Activated T-cell treated with anti-CD3 and anti-CD28 coated beads for 48 hours (primary cell): ENCODE measurements at places on chromosomes 2 and 18.

DNA sequence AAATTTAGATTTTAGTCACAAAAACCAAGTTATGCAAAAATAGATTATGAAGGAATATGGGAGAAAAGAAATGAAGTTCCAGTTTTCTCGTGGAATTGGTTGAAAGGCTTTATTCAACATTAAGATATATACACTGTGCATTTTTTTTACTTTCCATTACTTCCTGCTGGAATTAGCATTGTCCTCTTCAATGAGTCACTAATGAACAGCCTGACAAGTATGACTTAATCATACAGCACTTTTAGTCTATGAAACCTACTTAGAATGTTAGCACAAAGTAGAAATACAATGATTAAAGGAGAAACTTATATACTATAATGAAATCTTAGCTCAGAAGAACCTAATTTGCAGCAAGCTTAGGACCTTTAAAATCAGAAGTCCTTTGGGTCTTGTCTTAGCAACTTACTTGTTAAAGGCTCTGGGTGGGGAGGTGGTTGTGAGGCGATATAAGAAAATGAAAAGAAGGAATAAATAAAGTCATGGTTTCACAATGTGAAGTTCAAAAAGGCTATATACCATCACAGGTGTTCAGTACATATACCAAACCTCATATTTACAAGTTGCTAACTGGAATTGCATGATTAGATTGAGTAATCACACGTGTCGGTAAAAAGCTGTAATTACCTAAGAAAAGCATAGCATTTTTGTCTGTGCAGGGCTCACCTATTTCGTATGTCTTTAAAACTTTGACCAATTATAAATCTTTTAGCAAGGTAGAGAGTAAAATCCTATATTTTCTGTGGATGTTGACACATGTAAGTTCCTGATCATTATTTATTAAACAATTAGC is 236.8 kb downstream of the CAMKMT start:
- no peak for DNase-seq

DNA sequence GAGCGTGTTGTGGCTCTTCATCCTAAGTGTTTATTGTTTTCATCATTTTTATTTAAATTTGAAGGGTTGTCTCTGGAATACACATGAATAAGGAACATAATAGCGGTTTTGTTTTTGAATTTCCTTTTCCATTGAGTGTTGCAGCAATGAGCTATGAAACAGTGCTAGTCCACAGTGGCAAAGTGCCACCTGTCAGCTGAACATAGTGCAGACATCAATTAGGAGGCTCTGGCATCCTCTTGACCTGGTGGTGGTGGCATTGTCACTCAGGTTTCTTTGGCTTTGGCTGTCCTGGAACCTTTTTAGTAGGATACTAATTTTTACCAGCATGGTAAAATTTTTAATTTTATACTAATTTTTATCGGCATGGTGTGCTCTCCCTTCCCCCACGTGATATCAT is 63.2 kb downstream of the UGGT1 start:
- DNase-seq: no peak

GRCh38 chr18:24734058-24734457 is 273.6 kb downstream of the HRH4 start:
- no peak for DNase-seq

- no peak for DNase-seq
These were observed 289.7 kb downstream of the MYT1L start for GRCh38 chr2:2041256-2041824.

- no peak for DNase-seq
These were observed 363.8 kb upstream of the TRIB2 start for GRCh38 chr2:12352889-12353288.

DNA sequence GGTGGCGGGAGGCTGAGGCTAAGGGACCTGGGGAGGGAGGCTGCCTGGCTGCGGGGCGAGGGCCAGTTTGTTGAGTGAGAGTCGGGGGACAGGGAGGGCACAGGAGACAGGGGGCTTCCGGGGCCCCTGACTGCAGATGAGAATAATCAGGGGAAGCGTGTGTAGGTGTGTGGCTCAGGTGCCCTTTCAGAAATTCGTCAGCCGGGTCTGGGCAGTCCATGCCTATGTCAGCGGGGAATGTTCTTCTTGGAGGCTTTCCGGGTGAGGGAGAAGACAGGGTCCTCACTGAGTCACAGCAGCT is 52.3 kb upstream of the OTOF start:
- no peak for DNase-seq

DNA sequence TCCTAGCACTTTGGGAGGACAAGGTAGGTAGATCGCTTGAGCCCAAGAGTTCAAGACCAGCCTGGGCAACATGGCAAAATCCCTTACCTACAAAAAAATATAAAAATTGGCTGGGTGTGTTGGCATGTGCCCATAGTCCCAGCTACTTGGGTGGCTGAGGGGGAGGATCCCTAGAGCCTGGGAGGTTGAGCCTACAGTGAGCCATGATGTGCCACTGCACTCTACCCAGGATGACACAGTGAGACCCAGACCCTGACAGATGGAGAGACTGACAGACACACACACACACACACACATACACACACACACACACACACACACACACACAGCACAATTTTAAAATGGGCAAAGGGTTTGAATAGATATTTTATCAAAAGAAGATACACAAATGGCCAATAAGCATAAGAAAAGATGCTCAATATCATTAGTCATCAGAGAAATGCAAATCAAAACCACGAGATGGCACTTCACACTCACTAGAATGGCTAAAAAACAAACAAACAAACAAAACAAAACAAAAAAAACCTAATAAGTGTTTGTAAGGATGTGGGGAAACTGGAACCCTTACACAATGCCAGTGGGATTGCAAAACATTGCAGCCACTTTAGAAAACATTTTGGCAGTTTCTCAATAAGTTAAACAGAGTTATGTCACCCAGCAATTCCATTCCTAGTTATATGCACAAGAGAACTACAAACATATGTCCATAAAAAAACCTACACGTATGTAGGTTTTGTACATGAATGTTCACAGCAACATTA is 42.3 kb downstream of the BAZ2B start:
- no peak for DNase-seq

GRCh38 chr2:29295845-29296244 is 180.6 kb downstream of the CLIP4 start:
- no peak for DNase-seq

- no peak for DNase-seq
These were observed 608 bp upstream of the VPS4B start for GRCh38 chr18:63422864-63423304.

GRCh38 chr2:237996021-237996593 is 29.3 kb downstream of the UBE2F start:
- DNase-seq: no peak

DNA sequence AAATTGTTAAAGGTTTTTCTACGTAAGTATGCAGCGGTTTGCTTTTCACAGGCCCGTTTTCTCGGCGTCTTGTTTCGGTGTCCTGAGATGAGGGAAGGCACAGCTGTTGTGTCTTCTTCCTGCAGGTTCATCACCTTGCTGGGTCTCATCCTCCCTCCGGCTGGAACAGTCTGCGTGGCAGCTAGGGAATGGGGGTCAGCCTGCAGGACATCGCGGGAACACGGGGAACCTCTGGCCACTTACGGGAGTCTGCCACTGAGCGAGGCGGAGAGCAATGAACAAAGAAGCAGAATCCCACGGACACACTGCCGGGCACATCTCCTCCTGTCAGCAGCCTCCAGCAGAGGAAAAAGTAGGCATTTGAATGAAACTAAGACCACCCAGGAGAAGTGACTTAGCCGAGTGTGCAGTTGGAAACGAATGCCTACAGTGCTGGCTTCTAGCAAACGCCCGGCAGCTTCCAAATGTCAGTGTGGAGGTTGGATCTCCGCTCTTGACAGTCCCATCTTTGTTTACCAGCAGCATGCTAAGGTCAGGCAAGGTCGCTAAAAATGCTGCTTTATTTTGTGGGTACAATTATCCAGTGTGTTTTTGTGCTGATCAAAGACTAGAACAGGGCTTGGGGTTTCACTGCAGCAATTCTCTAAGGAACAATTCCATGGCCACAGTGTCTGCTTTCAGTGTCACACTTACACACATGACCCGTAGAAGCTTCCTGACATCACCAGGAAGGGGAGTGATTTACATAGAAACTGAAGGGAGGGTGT is 109.8 kb upstream of the SEC11C start:
- no peak for DNase-seq

- DNase-seq: no peak
These were observed 274.0 kb downstream of the LNPK start for GRCh38 chr2:175728032-175728431.

DNA sequence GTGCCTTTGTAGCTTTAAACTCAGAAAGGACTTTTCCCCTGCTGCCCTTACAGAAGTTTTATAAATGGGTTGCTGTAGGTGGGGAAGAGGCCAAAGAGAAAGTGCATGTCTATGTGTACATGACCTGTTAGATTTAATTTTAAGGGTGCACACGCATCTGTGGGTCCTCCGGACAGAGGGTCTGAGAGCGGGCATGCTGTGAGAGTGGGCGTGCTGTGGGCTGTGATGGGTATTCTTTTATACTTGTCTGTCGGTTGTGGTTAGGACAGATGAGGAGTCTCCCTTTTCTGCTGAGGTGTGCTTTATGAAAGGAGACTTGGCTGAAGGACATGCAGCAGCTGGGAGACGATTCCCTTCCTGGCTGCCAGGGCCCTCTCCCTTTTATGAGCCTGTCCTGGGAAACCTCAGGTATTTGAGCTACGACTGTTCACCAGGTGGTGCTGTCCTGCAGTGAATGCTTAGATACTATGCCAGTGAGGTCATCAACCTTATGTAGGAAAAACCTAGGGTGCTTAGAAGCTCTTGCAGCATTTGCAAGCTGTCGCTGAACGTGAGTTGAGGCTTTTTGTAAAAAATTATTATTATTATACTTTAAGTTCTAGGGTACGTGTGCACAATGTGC is 67.5 kb downstream of the TANC1 start:
- no peak for DNase-seq
